ENCODE measurements at places on chromosomes 2 and 18. TPM values are rescaled to one million over a fixed set of nuclear protein-coding genes. Genes with fewer than 3 reads are reported as not detected.

DNA sequence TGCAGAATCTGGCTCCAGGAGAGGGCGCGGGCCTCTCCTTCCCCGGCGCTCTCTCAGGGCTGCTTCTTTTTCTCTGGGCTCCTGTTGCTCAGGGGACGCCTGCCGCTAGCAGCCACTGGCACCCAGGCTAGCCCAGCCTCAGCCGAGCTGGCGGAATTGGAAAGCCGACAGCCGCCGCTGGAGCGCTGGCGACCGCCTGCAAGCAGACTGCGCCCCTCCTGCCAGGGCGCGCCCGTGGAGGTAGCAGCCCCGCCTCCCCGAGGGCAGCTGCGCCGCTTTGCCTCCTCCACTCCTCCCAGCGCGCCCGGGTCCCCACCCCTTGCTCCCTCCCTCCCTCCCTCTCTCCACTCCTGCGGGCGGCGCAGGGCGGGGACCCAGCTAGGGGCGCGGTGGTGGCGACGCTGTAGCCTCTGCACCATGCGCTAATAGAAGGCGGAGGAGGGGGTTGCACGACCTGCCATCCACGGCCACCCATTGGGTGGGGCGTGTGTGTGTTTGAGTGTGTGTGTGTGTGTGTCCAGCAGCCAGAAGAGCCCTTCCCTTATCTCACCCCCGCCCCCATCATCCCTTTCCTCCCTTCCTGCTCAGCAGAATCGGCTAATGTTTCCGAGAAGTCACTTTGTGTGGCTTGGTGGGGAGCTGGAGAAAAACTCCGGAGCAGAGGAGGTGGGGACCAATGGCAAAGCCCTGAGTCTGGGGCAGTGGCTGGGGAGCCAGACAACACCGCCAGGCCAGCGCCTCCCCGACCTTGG, at the start of gene SCN9A:
Gene SCN9A, minus strand, starts transcription at position 209 of the 752 bp plus-strand sequence. CDS start 64,188 bp downstream, outside the sequence.
- DNase-seq: peak; percentile 92

DNA sequence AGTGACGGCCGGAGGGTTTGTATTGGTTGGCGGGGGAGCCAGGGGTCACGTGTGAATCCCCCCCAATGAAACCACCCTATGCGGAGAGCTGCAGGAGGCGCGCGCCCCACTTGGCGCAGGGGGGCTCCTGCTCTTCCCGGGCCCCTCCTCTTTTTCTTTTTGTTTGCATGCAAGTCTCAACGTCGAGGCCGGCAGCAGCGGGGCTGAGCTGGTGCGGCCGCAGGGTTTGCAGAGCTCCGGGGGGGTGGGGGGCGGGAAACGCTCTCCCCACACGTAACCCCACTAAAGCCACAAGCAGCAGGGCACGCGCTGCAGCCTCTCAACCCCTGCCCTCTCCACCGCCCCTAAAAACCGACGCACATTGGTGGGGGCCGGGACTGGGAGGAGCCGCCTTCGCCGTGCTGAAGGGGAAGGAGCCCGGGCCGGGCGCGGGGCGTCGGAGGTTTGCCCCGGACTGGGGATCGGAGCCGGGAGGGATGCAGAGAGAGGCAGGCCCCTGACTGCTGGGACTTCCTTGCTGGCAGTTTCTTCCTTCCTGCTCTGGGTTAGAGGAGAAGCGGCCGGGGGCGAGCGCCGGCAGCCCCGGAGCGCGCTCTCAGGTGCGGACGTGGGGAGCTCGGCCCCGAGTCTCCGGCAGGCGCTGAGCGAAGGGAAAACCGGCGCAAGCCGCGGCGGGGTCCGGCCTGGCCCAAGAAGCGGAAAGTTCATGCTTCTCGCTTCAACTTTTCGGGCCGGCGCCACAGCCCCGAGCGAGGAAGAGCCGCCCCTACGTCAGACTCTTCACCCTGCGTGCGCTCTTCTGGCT, 864 bp downstream of the LBH start:
- no peak for DNase-seq

The UBE2F gene
- total RNA-seq: 37.5 TPM

The FBXO15 gene
- 2.8 TPM for total RNA-seq

The CAB39 gene
- total RNA-seq: 52.5 TPM
